Daoy (cell line): ENCODE measurements at places on chromosomes 2 and 18.

- no peak for DNase-seq
These were observed 24.0 kb upstream of the ATG16L1 start for GRCh38 chr2:233227346-233227978.

GRCh38 chr2:96356889-96357288 lies 21.3 kb downstream of the NCAPH start:
- no peak for DNase-seq

DNA sequence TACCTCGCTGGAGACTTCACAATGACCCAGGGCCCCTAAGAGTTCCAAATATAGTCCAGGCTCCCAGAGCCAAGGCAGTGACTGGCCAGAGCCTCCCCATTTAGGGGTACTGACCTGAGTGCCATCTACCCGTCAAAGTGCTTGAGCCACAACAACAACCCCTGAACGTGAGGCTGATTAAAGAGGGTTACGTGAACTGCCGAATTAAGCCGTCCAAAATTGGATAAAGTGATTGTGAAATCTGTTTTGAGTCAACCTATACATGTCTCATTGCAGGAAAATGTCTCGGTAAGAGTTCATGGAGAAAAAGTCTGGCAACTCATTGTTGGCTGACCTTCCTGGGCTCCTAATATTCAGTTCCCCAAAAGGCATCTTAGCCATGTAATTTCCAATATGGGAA lies 116.3 kb downstream of the TTC32 start:
- no peak for DNase-seq

- DNase-seq: no peak
These were observed 3.7 kb downstream of the SMAD7 start for GRCh38 chr18:48947092-48947491.

DNA sequence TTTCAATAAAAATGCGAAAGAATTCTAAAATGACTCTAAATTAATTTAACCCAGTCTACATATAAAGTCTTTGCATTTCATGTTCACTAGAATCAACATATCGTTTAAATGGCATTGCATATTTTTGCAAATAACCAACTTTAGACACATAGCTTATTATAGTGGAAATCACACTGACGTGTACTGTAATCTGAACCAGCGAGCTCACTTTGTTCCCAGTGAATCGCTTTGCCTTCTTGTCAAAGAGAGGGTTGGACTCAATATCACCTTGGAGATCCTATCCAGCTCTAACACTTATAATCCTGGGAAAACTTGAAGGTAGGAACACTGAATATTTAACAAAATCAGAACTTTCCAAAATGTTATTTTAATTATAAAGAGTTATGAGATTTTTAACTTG lies 108.2 kb downstream of the GALNT1 start:
- DNase-seq: no peak

DNA sequence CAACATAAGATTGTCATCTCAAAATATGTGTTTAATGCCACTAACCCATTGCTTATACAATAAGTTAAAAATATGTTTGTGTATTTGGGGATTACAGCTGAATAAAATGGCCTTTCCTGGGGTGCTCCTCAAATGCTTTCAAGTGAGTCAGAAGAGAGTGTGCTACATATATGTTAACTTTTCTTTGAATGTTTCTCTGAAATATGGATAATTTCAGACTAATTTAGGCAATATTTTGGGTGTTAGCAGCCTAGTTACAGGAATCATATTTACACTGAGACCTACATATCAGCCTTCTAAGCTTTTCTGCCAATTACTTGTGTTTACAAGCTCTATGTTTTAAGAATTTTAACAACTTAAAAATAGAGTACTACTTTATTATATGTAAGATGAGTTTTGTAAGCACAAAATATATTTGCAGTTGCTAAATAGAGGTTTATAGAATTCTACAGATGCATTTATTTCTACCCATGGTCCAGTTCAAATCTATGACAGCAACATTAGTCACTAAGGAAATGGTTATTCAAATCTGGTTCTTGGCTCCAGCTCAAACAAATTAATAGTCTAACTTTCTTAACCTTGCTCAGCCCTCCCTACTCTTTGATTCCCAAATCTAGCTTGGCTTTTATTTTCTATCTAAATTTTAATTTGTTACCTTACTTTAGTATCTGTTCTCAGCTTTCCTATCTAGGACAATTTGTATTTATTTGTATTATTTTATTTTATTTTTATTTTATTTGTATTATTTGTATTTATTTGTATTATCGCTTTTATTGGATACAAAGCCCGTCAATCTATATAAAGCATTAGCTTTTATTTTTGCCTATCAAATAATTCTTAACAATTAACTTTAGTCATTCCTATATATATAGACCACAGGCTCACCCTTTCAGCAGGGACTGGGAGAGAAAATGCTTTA lies 48.9 kb downstream of the FSIP2 start:
- peak; percentile 3 for DNase-seq

DNA sequence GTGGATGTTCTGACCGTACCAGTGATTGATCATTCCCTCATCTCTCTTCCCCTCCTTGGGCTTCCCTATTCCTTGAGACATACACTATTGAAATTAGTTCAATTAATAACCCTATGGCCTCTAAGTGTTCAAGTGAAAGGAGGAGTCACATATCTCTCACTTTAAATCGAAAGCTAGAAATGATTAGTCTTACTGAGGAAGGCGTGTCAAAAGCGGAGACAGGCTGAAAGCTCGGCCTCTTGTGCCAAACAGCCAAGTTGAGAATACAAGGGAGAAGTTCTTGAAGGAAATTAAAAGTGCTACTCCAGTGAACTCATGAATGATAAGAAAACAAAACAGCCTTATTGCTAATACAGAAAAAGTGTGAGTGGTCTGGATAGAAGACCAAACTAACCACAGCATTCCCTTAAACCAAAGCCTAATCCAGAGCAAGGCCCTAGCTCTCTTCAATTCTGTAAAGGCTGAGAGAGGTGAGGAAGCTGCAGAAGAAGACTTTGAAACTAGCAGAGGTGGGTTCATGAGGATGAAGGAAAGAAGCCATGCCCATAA lies 144.4 kb upstream of the LYPD6 start:
- DNase-seq: no peak

GRCh38 chr2:29012211-29012681 lies 31.1 kb downstream of the TOGARAM2 start:
- DNase-seq: no peak

DNA sequence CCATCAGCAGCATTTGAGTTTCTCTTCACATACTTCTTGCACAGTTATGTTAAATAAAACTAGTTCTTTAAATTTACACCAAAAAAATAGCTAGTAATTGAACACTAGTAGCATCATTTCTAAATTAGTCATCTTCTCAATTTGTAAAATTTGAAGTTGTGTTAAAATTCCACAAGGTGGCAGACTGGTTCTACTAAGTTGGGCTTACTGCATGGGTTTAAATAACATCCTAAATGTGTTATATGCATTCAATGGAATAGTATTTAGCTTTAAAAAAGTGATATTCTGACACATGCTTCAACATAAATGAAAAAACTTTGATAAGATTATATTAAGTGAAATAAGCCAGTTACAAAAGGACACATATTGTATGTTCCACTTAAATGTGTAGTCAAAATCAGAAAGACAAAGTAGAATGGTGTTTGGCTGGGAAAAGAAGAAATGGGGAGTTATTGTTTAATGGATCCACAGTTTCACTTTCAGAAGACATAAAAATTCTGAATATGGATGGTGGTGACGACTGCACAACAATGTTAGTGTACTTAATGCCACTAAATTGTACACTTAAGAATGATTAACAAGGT lies 28.7 kb upstream of the RPRD1A start:
- peak; percentile 25 for DNase-seq

DNA sequence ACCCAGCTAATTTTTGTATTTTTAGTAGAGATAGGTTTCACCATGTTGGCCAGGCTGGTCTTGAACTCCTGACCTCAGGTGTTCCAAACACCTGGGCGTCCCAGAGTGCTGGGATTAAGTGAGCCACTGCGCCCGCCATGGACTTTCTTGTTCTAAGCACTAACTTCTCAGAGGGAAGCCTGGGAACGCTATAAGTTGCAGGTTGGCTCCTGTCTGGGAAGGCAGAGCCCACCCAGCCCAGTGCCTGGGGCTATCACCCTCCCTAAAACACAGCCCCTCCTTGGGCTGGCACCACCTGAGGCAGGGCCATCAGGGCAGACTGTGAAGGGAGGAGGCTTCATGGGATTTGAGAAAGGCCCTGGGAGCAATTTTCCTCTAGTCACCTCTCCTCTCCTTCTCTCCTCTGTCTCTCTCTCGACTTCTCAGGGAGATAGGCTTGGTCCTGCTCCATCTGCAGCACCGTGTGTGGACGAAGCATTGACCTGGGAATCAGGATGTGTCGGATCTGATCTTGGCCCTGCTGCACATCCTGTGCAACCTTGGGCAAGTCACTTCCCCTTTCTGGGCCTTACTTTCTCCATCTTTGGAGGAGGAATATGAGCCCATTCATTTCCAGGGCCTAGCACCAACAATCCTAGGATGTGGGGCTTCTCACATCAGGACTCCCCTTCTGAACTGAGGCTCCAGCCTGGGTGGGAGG lies 10.9 kb downstream of the PSD4 start:
- no peak for DNase-seq

- DNase-seq: peak; percentile 66
These were observed 12.0 kb downstream of the ALPG start for GRCh38 chr2:232418466-232419244.

DNA sequence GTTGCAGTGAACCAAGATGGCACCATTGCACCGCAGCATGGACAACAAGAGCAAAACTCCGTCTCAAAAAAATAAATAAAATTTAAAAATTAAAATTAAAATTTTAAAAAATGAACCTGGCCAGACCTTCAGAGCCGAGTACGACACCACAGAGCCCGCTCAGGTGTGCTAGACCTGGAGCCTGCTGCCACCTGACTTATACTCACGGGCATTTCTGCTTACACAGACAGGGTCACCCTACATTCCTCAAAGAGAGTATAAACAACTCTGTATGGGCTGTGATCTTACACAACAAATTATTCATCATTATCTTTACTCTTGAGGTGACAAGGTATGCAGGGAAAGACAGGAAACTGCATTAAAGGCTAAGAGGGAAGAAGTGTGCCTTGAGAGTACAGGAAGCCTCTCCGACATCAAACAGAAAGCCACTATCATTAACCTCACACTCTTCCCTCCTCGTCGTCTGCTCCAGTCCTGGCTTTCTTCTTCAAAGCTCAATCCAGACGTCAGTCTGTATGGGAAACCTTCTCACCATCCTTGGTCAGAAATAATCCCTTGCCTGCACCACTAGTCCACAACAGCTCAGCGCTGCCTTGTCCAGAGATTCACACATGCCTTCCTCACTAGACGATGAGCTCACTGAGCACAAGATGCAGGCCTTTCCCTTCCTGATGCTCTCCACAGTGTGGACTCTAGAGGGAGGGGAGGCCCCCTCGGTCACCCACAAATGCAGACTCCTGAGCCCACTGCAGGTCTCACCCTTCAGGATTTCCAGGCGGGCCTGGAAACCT lies 56.2 kb downstream of the UXS1 start:
- DNase-seq: no peak

GRCh38 chr18:75376004-75376403 lies 51.5 kb downstream of the SMIM21 start:
- peak; percentile 43 for DNase-seq

DNA sequence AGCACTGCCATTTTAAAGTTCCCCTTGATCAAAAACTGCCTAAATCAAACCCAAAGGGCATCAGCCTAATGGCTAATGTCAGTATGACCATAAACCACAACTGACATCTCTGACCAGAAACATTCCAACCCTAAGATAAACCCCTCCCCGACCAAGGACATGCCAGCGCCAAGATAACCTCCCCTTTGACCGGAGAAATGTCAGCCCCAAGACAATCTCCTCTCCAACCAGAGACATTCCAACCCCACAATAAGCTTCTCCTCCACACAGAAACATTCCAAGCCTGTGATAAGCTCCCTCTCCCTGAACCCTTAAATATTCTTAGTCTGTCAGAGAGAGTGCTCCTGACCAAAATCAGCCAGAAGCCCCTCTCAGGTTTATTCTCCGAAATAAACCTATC lies 188.3 kb upstream of the MSH6 start:
- no peak for DNase-seq

- no peak for DNase-seq
These were observed 212.6 kb downstream of the INSIG2 start for GRCh38 chr2:118300832-118301231.

- no peak for DNase-seq
These were observed 23.6 kb downstream of the ITPRID2 start for GRCh38 chr2:181915102-181915501.

DNA sequence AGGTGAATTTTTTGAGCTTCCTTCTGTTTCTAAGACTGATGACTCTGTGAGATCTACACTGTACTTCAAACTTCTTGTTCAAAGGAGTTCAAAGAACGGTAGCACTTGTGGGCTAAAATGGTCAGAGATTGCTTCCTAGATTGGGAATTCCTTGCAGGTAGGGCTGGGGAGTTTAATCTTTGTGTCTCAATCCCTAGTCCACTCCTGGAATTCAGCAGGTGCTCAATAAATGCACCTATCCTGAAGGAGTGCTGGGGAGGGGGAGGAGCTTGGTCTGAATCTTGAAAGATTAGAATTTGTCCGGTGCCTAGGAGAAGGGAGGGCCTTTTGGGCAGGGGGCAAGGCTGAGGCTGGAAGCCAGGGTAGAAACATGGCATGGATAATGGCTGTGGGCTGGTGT lies 34.6 kb downstream of the TMEM17 start:
- no peak for DNase-seq

GRCh38 chr2:36058076-36058475 lies 297.5 kb upstream of the CRIM1 start:
- DNase-seq: no peak

GRCh38 chr2:218710334-218710686 lies 325 bp upstream of the TTLL4 start:
- no peak for DNase-seq

GRCh38 chr2:69624131-69624530 lies 19.4 kb downstream of the AAK1 start:
- DNase-seq: no peak

GRCh38 chr2:179272406-179273192 lies 8.0 kb upstream of the SESTD1 start:
- DNase-seq: peak; percentile 6

GRCh38 chr18:53644799-53645471 lies 579.5 kb downstream of the MBD2 start:
- no peak for DNase-seq

DNA sequence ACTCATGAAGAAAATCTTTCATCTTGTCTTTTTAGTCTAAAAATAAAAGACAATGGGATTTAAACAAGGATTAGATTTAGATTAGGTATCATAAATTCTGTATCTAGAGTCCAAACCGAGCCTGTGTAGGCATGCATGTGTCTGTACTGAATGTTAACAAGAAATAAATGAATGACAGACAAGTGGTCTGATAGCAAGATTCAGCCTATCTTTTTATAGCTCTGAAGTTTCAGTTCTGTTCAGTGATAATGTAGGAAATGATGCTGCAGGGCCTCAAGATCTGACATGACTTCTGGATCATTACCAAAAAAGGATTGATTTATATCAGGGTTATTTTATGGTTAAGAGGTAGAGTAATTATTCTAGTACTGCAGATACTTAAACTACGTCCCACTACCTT lies 137.0 kb upstream of the ATP5MC3 start:
- no peak for DNase-seq

DNA sequence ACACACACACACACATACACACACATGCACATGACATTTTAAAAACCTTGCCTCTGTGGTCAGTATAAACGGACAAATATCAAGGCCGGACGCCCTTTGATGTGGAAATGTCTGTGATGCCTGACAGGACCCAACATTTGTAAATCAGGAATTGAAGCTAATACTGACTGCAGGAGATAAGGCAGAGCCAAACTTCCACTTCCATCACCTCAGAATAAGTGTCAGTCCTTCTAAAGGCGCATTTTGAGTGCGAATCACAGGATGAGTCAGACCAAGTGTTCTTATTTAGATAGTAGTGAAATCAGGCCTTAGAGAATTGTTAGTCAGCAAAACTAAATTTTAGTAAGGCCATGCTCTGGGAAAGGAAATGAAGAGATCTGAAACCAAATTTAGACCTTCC lies 211.7 kb upstream of the LRATD1 start:
- DNase-seq: no peak
